ENCODE measurements at places on chromosomes 16 and 17. TPM values are rescaled to one million over a fixed set of nuclear protein-coding genes. Genes with fewer than 3 reads are reported as not detected.

GRCh38 chr17:50177983-50178834 lies 12.4 kb downstream of the SGCA start:
- peak; percentile 95 for DNase-seq

- no peak for DNase-seq
Measured at GRCh38 chr17:40364121-40364861, at the start of gene GJD3. TSS of gene GJD3 (minus strand) at chr17:40364737. CDS start at chr17:40363815, 922 bp downstream.

DNA sequence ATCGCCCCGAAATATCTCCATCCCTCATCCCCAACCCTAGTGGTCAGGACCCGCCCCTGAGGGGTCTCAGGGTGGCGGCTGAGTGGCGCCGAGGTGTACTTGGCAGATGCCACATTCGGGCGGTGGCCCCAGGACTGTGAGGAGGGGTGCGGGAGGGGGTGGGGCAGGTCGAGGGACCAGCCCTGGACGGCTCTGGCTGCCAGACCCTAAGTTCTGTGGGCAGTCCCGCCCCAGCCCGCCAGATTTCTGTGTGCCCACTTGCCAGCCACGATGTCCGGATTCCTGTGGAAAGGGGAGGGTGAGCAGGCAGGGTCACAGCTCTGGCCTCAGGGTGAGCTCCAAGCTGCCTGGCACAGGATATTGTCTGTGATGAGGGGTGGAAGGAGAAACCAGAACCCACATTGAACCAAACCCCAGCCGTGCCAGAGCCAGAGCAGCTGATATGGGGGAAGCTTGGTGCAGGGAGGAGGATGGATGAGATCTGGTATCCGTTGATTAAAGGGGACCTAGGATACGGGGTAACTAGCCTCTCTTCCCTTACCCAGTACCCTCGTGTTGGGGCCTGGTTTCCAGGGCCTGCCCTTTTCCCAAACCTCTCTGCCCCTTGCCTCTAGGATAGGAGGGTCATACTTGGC lies 1.1 kb upstream of the CHAD start:
- DNase-seq: no peak

GRCh38 chr17:7258731-7259554 lies 3.3 kb downstream of the CLDN7 start:
- no peak for DNase-seq

DNA sequence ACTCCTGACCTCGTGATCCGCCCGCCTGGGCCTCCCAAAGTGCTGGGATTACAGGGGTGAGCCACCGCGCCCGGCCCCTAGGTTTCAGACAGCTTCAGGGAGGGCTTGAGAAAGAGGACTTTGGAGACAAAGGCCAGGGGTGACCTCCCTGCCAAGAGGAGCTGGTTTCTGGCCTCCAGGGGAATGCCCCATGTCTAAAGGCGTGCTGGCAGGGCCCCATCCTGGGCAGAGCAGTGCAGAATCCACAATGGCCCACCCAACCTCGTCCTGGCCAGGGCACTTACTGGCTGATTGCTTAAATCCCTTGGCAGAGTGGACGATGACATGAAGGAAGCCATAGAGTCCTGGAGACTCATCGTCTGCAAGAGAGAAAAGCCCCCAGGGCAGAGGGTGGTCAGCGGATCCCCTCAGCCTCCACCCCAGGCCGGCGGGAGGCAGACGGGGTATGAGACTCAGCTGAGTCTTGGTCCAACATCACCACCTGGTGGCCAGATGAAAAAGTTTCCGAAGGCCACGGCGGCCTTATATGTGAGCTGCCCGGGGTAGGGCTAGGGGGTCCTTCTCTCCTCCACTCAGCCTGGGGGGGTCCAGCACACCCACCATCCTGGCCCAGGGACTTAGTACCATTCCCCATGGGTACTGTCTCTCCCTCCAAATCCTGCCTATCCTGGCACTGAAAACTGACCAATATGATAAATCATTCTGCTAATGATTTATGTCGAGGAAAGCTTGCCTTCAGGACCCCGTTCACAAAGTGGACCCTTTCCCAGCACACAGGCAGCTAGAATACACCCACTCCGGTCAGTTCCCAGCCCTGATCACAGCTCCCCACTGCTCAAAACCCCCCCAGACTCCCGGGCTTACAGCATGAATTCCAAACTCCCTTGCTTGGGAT lies 59.1 kb downstream of the TIMM22 start:
- DNase-seq: peak; percentile 84

GRCh38 chr16:80009971-80010659 lies 409.6 kb upstream of the MAF start:
- no peak for DNase-seq

DNA sequence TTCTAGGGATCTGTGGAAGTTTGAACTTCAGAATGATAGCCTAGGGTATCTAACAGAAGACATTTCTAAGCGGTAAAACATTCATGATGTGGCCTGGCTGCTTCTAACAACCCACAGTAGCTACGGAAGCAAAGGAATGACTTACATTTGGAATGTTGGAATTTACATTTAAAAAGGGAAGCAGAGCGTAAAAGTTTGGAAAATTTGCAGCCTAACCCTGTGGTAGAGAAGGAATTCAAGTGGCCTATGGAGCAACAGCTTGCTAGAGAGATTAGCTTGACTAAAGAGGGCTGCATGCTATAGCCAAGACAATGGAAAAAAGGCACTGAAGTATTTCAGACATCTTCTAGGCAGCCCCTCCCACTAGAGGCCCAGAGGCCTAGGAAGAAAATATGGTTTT lies 50.1 kb downstream of the HNF1B start:
- no peak for DNase-seq

DNA sequence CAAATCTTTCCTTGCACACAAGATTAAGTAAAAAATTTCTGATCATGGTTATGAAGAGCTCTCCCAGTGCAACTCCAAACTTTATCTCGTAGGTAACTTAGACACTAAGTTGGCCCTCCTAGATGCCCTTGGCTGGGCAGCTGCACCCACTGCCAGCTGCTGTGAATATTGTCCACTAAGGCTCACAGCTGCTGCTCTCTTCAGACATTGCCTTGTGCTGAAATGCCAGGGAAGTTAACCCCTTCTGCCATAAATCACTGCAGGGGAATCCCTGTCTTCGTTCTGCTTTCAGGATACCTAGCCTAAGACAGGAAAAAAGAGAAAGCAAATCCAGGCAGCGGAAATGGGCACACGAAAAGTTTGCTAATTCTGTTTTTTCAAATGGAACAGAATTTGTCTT lies 106.4 kb downstream of the IRX5 start:
- DNase-seq: no peak

DNA sequence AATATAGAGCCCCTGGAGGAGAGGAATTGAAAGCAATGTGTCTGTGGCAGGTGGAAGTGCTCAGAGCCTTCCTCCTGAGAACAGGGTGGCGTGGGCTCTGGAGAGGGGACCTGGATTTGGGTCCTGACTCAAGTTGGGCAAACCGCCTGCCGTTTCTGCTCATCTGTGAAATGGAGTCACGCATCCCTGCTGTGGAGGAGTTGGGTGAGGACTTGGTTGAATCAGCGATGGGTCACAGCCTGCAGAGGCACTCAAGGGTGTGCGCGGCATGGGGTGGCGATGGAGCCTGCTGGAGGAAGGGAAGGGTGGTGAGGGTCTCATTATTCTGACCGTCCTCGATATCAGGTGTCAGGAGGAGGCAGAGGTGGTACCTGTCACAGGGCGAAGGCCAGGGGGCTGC lies 3.1 kb downstream of the ADAD2 start:
- DNase-seq: no peak

GRCh38 chr16:66774981-66775380 lies 23.6 kb upstream of the DYNC1LI2 start:
- DNase-seq: no peak

- no peak for DNase-seq
Measured at GRCh38 chr16:19757762-19758595, 39.9 kb downstream of the IQCK start.

DNA sequence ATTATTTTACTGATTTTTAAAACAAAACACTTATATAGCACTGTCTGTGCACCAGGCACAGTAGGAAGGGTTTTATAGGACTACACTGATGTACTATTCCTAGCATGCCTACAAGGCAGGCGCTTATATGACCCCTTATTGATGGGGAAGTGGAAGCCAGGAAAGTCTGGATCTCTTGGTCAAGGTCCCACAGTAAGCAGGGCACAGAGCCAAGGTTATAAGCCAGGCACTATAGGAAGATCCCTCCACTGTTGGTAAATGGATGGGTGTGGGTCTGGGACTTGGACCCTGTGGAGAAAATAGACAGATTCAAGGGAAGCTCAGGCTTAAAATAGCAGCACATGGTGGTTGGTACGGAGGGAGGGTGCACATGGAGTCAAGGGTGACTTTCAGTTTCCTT lies 59.1 kb upstream of the PLCG2 start:
- no peak for DNase-seq

DNA sequence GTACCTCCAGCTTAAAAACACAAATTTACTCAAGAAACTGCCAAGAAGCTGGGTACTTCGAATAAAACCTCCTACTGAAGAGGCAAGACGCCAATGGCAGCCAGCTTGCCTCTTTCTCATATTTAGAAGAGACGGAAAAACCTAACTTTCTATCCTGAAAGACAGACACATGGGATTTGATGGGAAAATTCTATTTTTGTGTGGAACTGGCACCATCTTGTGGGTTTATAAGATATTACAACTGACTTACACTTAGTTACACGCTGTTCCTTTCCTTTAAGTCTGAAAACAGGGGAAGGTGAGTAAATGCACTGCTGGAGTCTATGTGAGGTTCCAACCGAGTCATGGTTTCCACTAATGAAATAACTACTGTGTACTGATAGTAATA lies 10.3 kb downstream of the ZNF18 start:
- DNase-seq: no peak

DNA sequence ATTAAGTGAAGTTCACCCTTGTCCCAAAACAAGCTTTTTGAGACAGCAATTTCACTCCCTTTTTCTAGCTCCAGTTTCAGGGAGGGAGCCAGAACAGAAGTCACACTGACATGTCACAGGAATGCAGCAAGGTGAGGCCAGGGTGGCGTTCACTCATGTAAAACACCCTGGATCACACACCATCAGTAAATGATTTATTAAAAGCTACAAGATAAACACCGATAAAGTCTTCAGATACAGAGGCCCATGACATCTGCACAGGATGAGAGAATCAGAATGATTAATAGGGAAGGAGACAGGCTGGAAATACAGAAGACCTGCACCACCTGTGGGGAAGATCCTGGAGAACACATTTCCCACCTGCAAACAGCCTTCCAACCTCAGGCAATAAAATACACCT lies 77.5 kb upstream of the DYNLRB2 start:
- DNase-seq: no peak

DNA sequence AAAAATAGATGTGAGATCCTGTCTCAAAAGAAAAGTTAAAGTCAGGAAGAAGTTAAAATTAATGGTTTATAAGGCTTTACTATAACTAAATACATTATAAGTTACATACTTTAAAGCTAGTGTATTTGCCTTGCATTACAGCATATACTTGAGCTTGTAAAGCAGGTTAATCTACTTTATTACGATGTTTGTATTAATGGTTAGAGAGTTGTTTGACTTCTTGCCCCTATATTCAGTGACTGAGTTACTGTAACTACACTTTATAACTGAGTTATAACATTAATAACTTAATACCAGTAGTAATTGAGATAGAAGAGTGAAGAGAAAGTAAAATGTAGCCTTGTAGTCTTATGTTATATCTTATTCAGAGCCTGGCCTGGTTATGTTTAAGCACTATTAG lies 22.9 kb downstream of the CLTC start:
- no peak for DNase-seq

DNA sequence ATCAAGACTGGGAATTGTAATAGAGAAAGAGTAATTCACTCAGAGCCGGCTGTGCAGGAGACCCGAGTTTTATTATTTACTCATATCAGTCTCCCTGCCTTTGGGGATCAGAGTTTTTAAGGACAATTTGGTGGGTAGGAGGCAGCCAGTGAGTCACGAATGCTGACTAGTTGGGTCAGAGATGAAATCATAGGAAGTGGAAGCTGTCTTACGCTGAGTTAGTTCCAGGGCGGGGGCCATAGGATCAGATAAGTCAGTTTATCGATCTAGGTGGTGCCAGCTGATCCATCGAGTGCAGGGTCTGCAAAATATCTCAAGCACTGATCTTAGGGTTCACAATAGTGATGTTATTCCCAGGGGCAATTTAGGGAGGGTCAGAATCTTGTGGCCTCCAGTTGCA lies 20.2 kb upstream of the GUCY2D start:
- no peak for DNase-seq

GRCh38 chr17:79203016-79203415 lies 128.4 kb downstream of the ENGASE start:
- no peak for DNase-seq

GRCh38 chr17:35750526-35751395 lies 2.3 kb downstream of the GAS2L2 start:
- DNase-seq: no peak

- no peak for DNase-seq
Measured at GRCh38 chr16:47732122-47732521, 271.0 kb downstream of the PHKB start.

GRCh38 chr16:85844786-85845185 lies 45.3 kb downstream of the COX4I1 start:
- no peak for DNase-seq

- DNase-seq: no peak
Measured at GRCh38 chr16:58970775-58971174, 236.7 kb upstream of the GOT2 start.

- no peak for DNase-seq
Measured at GRCh38 chr16:64669573-64669972, 452.3 kb downstream of the CDH11 start.

Gene EMP2
- total RNA-seq: 133 TPM

Gene CDH3
- 0.97 TPM for total RNA-seq

Gene KRT33B
- not detected for total RNA-seq

Gene SRL
- total RNA-seq: 2.3 TPM

Gene CCL5
- 7.5 TPM for total RNA-seq

Gene HID1
- total RNA-seq: 32.6 TPM

Gene BCL6B
- 31.4 TPM for total RNA-seq

Gene TEX14
- total RNA-seq: 0.16 TPM

Gene NEUROD2
- total RNA-seq: not detected

Gene KRT17
- total RNA-seq: 5.5 TPM

Gene CLCN7
- 44.8 TPM for total RNA-seq

Gene NPW
- 1.2 TPM for total RNA-seq

Gene STUB1
- total RNA-seq: 84.3 TPM

Gene NPEPPS
- total RNA-seq: 143 TPM

Gene IKZF3
- total RNA-seq: 2.8 TPM

Gene MYCBPAP
- 1.8 TPM for total RNA-seq
